ENCODE measurements at places on chromosomes 5 and 9.

GRCh38 chr5:4198461-4198860, 602.8 kb downstream of the IRX1 start:
- DNase-seq, result no peak

GRCh38 chr9:98709968-98710965, 1.5 kb upstream of the GABBR2 start:
- peak; percentile 35 for DNase-seq

DNA sequence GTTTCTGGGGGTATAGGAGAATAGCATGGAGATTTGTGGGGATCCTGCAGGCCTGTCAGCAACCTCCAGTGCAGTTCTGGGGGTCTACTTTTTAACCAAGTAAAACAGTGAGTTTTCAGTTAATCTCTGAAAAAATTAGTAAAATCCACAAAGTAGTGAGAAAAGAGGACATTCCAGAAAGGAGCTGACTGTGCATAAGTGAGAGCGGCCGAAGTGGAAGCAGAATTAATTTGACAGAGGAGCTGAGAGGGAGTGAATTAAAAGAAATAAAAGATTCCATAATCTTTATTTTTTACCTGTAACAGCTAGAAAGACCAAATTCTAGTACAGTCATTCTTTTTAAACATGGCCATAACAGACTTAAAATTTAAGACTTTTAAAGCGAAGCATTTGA, 149.2 kb downstream of the SGCD start:
- no peak for DNase-seq

- DNase-seq, result no peak
These were observed 58.1 kb downstream of the ICE1 start for GRCh38 chr5:5480481-5481111.

GRCh38 chr9:73172901-73173215, 21.2 kb downstream of the ANXA1 start:
- DNase-seq, result no peak
